ENCODE measurements at places on chromosomes 4 and X. TPM values are rescaled to one million over a fixed set of nuclear protein-coding genes. Genes with fewer than 3 reads are reported as not detected.
A peak's percentile ranks its signal among the peaks of the same experiment; 100 is the strongest.

SPANXC gene
- total RNA-seq = not detected

DNA sequence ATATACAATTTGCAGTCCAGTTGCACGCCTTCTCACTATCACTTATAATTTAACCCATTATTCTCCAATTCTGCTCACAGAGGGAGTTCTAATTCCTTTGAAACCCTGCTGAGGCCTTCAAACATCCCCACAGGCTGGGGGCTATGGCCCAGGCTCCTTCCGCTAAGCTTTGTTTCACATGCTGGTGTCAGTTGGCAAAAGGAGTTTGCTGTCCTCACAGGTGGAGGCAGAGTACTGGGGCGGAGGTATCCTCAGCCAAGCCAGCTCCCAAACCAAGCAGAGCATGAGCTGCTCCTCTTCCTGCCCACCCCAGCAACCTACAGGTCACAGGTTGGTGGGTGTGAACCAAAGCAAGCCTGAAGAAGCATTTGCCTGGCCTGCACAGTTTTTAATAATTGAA lies 21.5 kb downstream of the BTC start:
- DNase-seq = no peak

KLHL13 gene
- 1.7 TPM for total RNA-seq

ITM2A gene
- total RNA-seq = 25.4 TPM

DNA sequence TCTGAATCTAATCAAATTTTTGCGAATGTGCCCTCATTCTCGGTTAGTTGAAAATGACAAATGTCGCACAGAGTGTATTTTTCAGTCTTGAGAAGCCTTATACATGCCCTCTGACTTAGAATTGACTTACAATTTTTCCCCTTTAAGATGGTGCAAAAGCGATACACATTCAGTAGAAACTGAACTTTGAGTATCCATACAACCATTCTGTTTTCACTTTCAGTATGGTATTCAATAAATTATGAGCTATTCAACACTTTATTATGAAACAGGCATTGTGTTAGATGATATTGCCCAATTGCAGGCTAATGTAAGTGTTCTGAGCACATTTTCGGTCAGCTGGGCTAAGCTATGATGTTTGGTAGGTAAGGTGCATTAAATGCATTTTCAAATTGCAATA lies 43.4 kb downstream of the SLC9A7 start:
- DNase-seq = no peak

CENPVL1 gene
- not detected for total RNA-seq

GRCh38 chr4:1401409-1402020 lies 4.7 kb downstream of the NKX1-1 start:
- no peak for DNase-seq

DNA sequence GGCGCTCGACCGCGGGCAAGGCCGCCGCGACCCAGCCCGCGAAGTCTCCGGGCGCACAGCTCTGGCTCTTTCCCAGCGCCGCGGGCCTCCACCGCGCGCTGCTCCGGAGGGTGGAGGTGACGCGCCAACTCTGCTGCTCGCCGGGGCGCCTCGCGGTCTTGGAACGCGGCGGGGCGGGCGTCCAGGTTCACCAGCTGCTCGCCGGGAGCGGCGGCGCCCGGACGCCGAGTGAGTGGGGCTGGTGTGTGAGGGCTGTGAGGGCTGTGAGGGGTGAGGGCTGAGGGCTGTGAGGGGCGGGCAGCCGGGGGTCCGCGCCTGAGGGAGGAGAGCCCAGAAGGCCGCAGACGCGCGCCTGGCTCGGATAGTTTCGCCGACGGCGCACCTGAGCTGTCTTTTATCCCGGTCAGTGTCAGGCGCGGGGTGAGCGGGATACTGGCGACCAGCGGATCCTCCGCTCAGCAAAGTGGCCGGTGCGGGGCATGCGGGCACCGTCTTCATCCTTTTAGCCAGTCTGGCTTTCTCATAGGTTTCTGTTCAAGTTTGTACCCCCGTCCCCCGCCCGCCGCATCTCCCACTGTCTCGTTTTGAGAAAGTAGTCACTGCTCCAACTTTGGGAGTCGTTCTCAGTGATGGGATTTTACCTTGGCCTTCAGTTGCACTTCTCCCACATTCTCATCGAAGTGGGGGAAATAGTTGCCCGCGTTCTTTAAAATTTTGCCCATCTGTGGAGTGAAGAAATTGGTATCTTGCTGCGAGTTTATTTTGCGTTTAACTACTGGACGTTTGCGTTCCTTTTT lies 586 bp downstream of the HERC5 start:
- peak; percentile 27 for DNase-seq

DNA sequence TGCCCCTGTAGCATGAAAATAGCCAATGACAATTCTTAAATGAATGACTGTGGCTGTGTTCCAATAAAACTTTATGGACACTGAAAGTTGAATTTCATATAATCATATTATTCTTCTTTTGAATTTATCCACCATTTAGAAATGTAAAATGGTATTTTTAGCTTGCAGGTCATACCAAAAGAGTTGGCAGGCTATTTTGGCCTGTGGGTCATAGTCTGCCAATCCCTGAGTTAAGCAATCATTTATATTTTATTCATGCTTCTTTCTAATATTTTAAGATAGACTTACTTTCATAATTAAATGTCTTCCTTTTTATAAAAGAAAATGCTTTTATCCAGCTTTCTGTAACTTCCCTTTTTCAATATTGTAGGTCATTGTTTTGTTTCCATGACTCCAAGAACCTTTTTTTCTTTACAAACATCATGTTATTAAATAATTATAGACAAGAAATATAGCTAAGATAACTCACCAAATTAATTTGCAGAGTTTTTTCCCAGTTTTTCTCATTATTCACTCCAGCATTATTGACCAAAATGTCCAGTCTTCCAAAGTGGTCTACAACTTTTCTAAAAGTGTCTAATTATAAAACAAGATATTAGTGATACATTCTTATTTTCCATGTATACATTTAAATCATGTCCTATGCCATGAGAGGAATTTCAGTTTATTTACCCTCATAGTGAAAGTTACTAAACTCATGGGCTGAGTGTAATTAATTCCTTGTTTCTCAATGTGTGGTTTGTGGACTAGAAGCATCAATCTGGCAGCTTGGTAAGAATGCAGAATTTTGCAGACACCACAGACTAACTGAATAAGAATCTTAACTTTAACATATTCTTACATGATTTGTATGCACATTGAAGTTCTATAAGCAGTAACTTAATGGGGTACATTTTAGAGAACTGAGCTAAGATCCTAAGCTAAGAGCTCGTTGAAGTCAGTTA lies 4.5 kb downstream of the HPGD start:
- DNase-seq = no peak

DNA sequence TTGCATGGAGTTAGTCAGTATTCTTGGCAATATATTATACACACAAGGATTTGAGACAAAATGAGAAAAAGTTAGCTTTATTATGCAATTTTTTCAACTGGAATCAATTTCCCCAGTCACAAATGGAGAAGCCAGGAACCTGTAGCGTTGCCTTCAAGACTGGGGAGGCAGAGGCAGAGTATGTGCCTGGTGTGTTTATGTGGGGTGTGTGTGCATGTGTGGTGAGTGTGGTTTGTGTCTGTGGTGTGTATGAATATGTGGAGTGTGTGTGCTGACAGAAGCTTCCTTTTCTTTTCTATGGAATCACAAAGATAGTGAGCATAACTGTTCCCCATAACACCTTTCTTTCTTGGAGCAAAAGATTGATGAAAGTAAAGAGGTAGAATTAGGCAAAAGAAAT lies 37.0 kb downstream of the TNIP3 start:
- no peak for DNase-seq

- peak; percentile 18 for DNase-seq
Measured at GRCh38 chr4:42396752-42397634, at the start of gene SHISA3. Gene SHISA3, plus strand, starts transcription at chr4:42397488. Its CDS starts 569 bp downstream, at chr4:42398057.

RAB40A gene
- total RNA-seq = under 0.01 TPM

SMIM10L2A gene
- total RNA-seq = 0.65 TPM

- DNase-seq = no peak
Measured at GRCh38 chrX:17597327-17597726, 140.0 kb upstream of the SCML1 start.

GRCh38 chr4:125693228-125693627 lies 378.5 kb downstream of the FAT4 start:
- DNase-seq = no peak

DNA sequence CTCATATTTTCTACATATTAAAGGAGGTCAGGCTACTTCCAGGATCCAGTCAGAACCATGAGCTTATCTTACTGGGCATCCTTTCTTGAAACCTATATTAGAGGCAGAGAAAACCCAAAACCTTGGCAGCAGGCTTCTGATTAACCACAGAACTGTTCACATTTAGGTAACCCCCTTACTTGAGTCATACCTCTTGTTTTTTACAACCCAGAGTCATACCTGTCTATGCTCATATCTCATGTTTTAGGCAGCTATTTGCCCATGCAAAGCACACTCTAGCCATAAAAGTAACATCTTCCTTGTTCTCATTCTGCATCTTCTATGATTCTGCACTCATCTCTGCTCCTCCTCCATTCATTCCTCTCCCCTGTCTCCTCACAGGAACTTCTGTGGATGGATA lies 138.0 kb upstream of the SMIM31 start:
- DNase-seq = no peak

- peak; percentile 53 for DNase-seq
Measured at GRCh38 chrX:53445977-53446376, 11.8 kb upstream of the HSD17B10 start.

GRCh38 chr4:159926871-159927270 lies 824.0 kb downstream of the RAPGEF2 start:
- no peak for DNase-seq

Measured in lung microvascular endothelial cell (primary cell).